ENCODE measurements at places on chromosomes 1 and 21.
A peak's percentile ranks its signal among the peaks of the same experiment; 100 is the strongest.

GRCh38 chr1:154492115-154492514 lies 9.9 kb upstream of the TDRD10 start:
- DNase-seq = no peak

GRCh38 chr1:51518033-51518585 lies 957 bp downstream of the EPS15 start:
- no peak for DNase-seq

- DNase-seq = no peak
Measured at GRCh38 chr1:164559342-164560051, 513 bp downstream of the PBX1 start.

DNA sequence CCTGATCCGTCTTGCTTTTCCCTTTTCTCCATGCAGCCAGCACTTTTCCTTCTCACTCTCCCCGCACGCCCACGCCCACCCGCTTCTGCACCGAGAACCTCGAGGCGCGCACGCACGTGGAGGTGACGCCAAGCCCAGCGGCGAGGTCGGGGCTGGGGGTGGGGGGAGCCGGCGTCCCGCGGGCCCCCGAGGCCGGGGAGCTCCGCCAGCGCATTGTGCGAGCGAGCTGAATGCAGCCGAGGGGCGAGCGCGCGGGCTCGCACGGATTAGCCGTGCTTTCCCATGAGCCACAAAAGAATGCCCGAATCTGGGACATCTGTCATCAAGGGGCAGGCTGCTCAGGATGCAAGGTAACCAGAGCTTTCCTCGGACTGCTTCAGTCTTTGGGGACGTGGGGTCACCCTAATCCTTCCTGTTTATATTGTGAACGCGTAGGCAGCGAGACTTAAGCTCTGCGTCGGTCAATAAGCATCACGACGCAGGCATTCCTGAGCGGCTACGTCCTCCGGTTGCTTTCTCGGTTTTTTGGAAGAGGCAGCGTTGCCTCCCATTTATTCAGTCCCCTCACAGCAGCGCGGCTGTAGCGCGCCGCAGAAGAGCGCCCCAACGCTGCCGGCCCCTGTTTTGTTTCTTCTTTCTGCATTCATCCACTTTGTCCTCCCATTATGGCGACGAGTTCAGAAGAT lies 67.3 kb upstream of the AKT3 start:
- DNase-seq = peak; percentile 14

- DNase-seq = no peak
Measured at GRCh38 chr1:101943237-101943636, 53.5 kb downstream of the OLFM3 start.

DNA sequence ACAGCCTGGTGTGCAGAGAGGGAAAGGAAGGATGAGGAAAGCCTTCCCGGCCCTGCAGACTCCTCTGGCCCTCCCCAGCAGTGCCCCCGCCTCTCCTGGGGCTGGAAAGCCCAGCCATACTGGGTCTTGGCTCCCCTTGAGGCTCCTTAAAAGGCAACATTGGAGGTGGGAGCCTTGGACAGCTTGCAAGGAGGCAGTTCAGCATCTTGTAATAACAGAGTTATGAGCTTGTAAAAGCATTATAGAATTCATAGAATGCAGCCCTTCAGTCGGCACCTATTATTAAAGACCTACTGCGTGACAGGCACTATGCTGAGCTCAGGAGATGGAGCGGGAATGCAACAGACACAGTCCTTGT lies 4.2 kb downstream of the TINAGL1 start:
- no peak for DNase-seq

- no peak for DNase-seq
Measured at GRCh38 chr1:183687546-183688304, 34.6 kb upstream of the APOBEC4 start.

GRCh38 chr1:229509576-229509975 lies 1.4 kb upstream of the NUP133 start:
- DNase-seq = no peak

- DNase-seq = no peak
Measured at GRCh38 chr1:57423656-57424211, at the start of gene DAB1. TSS of gene DAB1 (minus strand) at chr1:57424060. CDS start at chr1:57291030, 133,030 bp downstream.
